ENCODE measurements at places on chromosomes 1 and 21.

GRCh38 chr1:37556712-37557196, at the start of gene DNALI1:
TSS of gene DNALI1 (plus strand) at chr1:37556940. CDS start at chr1:37556995, 55 bp downstream.
- peak; percentile 95 for DNase-seq

- DNase-seq, result peak; percentile 55
Measured at GRCh38 chr1:37989361-37989930, 376 bp downstream of the SF3A3 start.

DNA sequence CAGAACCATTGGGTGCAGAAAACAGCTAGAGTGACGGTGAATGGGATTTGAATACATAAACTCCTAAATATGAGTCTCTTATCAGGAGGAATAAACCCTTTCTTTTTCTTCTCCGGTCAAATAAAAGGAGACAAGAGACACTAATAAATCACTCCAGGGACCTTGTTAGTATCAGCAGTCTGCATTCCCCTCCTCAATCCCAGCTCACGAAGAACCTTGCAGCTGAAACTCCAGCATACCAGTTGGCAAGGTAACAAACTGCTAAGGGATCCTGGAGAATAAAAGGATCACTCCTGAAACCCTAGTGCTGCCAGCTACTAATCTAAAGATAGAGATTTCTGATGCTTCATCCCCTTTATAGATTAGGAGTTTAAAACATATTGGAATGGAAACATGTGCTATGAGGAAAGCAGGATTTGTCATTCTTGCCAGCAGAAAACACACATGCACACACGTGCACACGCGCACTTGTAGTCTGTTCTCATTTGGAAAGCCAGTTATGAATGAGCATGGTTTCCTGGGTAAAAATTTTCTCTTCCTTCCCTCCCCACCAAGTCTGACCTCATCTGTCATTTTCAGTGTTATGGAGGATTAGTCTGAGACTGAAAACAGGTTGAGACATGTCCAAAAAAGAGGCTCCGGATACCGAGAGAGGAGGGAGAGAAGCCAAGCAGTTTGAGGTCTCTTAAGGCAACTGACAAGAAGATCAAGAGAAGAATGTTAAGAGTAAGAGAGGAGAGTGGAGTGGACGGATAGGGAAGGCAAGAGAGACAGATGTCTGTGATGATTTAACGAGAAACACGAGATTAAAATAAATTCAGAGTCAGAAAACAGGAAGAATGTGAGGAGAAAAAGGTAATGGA, 10.9 kb downstream of the IER5 start:
- no peak for DNase-seq

DNA sequence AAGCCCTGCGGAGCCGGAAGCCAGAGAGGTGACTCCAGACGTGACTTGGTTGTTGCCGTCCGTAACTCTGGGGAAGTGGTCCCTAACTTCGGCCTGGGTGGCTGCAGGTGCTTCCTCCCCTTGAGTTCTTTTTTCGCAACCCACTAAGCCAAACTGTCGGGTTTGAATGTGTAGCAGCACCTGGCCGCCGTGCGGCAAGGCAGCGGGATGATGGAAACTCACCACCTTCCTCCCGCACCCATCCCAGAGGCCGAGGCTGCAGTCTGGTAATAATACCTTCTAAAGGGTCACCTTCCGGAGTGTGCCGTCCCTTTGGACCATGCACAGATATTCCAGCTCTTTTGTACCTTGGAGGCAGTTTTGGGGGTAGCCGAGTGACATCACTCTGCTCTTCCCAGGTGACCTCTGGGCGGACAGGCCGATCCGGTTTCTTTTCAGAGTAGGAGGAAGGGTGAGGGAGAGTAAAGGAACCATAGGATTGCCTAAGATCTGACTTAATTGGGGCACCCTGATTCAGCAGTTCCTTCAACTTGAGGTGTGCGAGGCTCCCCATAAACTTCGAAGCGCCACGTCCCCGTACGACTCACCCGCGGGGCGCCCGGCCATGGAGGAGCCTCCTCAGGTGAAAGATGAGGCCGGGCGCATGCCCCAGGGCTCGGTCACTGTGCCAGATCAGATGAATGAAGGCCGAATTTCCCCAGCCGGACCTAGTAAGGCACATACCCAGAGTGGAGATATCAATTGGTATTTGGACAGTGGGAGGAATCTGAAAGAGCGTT, 1.0 kb downstream of the KCNK1 start:
- DNase-seq, result peak; percentile 36

GRCh38 chr21:45192332-45192731, 95.4 kb downstream of the POFUT2 start:
- DNase-seq, result no peak

- no peak for DNase-seq
Measured at GRCh38 chr1:245079021-245079609, 75.7 kb upstream of the KIF26B start.

GRCh38 chr21:39467746-39468145, 16.0 kb downstream of the SH3BGR start:
- no peak for DNase-seq
